HS-5 (cell line): ENCODE measurements at places on chromosomes 4 and X.

- no peak for DNase-seq
Observed at GRCh38 chrX:132395026-132395425, 93.8 kb downstream of the MBNL3 start.

GRCh38 chrX:154734061-154734781, 16.7 kb downstream of the GAB3 start:
- no peak for DNase-seq

DNA sequence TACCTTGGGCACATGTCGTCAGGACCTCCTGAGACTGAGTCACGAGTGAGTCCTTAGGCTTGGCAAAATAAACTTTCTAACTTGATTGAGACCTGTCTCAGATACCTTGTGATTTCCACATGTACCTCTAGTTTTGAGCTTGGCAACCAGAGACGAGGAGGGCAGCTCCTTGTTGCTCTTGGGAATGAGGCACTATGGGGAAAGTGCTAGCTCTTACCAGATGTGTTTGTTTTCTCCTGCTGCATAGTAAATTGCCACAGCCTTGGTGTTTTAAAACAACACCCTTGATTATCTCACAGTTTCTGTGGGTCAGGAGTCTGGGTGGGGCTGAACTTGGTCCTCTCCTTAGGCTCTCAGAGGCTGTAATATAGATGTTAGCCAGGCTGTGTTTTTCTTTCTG, 59.1 kb upstream of the MAML3 start:
- DNase-seq = no peak

DNA sequence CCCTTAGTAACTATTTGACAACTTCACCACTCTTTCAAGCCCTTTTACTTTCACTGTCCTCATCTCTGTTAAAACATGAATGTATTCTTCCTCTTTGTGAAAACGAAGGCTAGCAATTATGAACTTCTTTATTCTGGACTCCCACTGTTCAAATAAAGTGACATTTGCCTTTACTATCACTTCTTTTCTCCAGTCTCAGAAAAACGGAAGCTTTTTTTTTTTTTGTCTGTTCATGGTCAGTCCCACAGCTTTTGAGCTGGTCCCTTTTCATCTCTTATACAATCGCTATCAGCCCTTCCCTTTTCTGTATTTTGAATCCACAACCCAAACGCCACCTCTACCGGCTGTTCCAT, 327.7 kb downstream of the DKK2 start:
- DNase-seq = no peak

- no peak for DNase-seq
Observed at GRCh38 chr4:102696758-102697157, 64.0 kb downstream of the MANBA start.
